AML-193 (cell line): ENCODE measurements at places on chromosomes 2 and 18.
A peak's percentile ranks its signal among the peaks of the same experiment; 100 is the strongest.

DNA sequence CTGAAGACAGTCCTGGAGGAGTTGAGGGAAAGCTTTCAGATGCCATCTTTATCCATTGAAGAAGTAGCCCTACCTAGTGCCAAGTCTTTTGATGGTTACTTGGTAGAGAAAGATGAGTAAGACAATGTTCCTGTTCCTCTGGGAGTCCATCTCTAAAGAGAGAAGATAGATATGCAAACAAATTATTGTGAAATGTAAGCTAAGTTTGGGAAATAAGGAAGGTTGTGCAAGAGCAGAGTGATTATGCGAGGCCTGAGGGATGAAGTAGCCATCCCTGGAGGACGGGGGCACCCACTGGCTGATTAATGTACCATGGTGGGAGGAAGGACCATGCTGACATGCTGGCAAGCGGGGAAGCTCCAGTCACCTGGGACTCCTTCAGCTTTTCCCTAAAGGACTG is 994 bp upstream of the DTNA start:
- DNase-seq: peak; percentile 57

DNA sequence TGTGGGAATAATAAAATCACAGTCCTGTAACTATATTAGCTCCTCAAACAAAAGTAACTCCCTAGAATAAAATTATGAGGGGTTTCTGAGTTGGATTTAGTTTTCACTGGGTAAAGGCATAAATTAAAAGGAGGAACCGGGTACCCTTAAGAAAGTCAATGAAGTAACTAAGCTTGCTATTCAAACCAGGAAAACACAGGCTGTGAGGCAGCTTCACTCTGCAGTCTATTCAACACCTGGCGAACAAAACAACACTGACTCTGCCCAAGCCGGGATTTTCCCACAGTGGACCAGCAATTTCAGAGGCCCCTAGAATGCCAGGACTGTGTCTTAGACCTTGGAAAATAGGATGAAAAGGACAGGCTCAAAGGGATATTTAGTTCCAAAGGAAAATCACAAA is 24.6 kb upstream of the CREB1 start:
- DNase-seq: no peak

DNA sequence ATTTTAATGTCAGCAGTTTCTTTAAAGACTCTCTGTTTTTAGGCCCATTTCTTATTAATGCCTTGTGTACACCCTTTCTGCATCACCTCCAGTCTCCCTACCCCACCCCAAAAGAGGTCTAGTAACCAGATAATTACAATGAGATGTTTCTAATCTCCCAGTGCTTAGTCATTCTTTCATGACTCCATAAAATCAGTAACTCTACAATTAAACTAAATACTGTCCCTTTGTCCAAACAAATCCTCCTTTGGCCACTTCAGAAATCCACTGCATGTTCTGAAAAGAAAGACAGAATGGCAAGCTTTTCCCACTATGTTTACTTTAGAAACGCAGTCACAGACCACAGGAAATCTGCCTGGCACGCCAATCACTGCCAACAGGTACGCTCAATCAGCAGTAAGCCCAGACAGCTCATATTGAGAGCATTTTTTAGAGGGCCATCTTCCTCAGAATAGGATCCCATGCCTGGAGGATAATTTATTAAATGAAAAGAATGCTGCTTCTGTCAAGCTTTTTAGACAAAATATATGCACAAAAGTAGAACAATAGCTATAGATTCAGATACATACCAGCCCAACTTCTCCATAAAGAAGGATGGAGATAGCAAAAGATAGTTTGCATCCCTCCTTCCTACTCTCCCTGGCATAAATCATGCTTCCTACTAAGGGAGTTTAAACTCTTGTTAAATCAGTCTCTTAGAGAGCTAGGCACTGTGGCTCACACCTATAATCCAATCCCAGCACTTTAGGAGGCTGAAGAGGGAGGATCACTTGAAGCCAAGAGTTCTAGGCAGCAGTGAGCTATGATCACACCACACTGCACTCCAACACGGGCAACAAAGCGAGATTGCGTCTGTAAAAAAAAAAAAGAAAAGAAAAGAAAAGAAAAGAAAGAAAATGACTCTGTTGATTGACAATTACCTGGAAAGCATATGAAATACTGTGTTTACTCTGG is 14.6 kb downstream of the CLASP1 start:
- no peak for DNase-seq

DNA sequence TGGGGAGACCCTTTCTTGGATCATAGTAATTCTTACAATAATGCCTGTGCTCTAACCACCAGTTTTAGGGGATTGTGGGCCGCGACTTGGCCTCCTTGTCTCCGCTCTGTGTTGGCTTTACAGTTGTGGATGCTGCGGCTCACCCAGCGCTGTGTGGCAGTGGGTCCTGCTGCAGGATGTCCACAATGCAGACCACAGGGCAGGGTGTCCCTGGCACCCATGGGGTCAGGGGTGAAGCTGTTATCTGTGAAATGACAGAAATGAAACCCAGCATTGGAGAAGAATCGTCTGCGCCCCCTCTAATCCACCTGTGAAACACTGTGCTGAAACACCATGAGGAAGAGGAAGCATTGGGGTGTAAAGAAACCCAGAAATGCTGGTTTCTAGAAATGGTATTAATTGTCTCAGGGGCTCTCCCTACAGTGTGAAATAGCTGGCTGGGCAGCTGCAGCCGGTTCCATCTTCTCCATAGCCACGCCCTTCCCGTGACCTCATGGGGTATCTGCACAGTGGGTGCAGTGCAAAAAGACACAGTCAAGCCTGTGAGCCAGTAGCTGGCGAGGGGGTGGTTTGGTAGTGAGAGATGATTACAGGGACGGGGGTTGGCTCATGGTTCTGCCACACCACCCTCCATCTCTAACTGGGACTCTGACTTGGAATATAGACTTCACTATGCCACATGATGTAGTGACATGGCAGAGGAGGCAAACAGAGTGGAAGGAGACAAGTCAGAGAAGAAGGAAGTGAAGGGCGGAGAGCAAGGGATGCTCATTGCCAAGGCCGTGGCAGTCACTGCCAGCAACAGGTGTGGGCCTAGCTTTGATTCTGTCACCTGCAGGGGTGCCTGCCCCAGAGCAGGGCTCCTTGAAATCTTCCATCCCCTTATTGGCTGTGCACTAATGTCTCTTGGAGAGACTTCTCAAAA is 16.2 kb downstream of the INPP4A start:
- no peak for DNase-seq

GRCh38 chr2:169031202-169031601 is at the start of gene ABCB11:
ABCB11 (minus strand) TSS chr2:169031324; CDS start chr2:169018125, 13,199 bp downstream.
- no peak for DNase-seq

- no peak for DNase-seq
Measured at GRCh38 chr2:15825276-15825980, 114.9 kb upstream of the MYCN start.

DNA sequence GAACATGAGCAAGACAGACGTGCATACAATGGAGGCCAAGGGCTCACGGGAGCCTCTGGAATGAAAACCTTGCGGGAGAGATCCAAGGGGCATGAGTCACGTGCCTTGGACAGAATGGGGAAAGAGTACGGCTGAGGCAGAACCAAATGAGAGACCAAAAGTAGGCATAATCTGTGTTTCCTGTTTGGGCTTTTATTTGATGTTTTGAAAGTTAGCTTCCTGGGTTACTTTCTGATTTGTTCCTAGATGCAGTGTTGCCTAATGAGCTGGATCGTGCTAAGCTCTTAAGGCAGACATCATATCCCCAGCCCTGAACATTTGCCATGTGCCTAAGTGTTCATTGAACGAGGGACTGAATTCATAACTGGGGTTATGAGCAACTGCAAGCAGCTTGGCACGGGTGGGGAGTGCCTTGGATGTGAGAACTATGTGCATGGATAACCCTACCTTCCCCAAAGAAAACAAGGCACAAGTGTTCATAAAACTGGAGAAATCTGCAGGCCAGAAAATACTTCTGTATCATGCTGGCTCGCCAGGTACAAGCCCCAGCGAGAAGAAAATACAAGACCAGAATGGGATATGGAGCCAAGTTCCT is 60.3 kb upstream of the RPL31 start:
- DNase-seq: no peak

GRCh38 chr2:237353215-237353614 is 60.7 kb downstream of the COL6A3 start:
- DNase-seq: no peak

DNA sequence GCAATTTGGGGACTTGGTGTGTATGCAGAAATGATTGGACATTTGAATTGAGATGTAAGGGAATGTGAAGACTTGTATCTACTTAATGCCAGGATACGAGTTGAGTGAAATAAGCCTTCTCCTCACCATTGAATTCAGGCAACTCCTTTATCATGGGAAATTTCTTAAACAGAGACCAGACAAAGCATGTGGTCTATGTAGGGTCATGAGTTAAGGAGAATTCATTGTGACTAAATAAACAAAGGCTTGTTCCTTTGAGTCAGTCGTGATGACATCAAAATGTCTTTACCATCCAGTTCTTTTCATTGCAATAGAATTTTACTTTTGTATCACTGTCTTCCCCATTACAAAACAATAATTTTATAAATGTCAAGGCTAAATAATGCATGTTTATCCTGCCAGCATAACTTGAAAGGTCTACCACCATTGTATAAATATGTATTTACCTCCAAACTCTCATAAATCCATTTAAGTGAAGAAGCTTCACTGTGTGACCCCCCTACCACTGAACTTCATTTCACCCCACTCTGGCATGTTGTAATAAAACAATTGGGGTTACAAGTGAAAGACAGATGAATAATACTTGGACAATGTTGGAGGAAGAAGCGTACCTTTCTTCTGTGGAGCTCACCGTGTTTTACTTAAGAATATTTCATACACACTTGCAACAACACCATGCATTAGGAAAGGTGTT is 149.4 kb downstream of the EPHA4 start:
- no peak for DNase-seq

- peak; percentile 63 for DNase-seq
Measured at GRCh38 chr18:55830544-55830943, 242.6 kb upstream of the TCF4 start.

GRCh38 chr2:101974663-101975062 is 17.1 kb upstream of the IL1R2 start:
- DNase-seq: no peak

DNA sequence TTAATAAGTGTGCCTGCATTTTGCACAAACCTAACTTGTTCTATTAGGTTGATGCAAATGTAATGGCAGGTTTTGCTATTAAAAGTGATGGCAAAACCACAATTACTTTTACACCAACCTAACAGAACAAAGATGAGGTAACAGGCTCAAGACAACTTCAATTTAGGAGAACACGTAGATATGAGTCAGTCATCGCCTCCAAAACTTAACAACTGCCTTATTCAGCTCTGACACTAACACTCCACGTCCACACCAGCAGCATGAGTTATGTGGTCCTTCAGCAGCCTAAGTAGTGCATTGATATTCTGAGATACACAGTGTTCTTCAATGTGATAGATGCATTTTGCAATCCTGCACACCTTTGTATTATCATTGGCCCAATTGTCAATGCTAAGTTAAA is 1175.1 kb upstream of the ACVR2A start:
- DNase-seq: no peak

DNA sequence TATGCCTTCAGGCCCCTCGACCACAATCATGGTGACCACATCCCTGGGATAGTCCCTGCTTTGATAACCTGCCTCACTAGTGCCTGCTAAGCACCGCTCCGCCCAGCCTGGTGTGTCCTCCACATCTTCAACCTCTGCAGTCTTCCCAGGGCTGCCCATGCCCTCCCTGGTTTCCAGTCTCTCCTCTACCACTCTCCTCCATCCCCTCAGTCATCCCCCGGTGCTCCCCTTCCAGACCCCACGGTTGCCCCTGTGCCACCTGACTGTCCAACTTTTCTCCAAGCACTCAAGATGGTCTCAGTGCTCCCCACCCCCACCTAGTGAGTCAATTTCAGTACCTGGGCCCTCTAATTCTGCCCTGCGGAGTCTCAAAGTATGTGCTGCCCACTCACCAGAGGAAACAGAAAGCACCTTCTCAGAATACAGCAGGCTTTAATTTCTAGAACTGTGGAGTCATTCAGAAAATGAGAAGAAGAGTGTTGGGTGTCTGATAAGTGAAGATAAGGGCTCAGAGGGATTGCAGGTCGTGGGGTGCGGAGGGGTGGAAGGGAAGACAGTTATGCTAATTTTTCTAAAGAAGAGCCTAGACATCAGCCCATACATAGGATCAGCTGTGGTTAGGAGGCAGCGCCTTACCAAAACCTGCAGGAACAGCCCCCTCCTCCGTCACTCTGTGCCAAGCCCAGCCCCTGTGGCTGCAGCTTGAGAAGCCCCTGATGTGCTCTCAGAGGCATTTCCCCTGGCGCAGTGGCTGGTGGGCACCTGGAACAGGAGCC is 53.6 kb upstream of the CAB39 start:
- DNase-seq: peak; percentile 53

DNA sequence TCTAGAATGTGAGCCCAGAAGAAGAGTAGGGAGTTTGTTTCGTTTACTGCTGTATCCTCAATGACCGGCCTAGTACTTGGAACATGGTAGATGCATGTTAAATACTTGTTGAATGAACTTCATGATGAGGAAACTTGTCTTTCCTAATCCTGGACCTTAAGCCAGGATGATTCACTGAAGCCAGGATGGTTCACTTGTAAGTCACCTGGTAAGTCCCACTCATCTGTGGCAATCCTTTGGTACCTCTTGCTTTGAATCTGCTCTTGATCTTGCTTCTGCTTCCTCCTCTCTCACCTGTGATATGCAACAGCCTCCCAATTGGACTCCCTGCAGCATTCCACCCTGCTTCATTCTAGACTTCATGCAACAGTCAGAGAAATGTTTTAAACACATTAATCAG is 43.6 kb downstream of the QPCT start:
- DNase-seq: no peak

- DNase-seq: no peak
Measured at GRCh38 chr2:147378403-147378802, 466.4 kb upstream of the ACVR2A start.

DNA sequence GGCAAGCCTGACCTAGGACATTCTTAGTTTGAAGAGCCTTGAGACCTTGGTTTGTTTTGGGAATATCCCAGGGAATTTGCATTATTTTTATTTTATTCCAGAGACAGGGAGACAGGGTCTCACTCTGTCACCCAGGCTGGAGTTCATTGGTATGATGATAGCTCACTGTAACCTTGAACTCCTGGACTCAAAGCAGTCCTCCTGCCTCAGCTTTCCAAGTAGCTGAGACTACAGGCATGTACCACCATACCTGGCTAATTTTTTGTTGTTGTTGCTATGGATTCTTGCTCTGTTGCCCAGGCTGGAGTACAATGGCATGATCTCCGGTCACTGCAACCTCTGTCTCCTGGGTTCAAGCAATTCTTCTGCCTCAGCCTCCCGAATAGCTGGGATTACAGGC is 4.8 kb downstream of the MTA3 start:
- DNase-seq: no peak
